NCI-H187 (cell line): ENCODE measurements at places on chromosomes 2 and 18.

DNA sequence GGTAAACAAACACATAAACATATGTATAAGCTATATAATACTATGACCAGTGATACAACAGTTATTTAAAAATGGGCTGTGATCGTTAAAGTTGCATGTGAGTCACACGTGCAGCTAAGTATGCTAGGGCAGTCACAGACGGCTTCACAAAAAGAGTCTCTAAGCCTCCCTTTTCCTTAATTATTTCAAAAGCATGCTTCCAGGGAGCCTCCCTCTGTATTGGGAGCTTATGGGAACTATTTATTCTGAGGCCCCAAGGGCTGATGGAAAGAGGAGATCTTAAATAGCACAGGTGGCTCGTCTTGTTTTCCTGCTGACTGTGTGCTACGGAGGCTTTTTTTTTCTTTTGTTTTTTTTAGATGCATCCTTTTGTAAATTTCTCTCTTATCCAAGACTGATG is 94.3 kb downstream of the ADCYAP1 start:
- DNase-seq = no peak

- no peak for DNase-seq
Measured at GRCh38 chr18:31577195-31577594, 14.5 kb upstream of the TTR start.

- DNase-seq = no peak
Measured at GRCh38 chr18:2655954-2656236, 369 bp downstream of the SMCHD1 start.

DNA sequence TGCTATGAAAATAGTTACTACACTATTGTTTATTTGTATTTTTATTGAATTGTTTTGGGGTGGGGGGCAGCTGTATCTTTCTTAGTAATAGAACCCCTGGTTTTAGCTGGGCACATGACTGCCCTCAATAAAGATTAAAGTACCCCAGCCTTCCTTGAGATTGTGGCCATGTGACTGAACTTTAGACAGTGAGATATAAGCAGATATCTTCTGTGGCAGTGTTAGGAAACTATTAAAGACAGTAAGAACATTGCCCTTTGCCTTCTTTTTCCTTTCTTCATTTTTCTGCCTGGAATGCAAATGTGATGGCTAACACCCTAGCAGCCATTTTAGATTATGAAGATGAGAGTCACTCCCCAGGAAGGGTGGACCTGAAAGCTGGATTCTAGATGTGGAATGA is 47.9 kb upstream of the AKAIN1 start:
- DNase-seq = no peak

DNA sequence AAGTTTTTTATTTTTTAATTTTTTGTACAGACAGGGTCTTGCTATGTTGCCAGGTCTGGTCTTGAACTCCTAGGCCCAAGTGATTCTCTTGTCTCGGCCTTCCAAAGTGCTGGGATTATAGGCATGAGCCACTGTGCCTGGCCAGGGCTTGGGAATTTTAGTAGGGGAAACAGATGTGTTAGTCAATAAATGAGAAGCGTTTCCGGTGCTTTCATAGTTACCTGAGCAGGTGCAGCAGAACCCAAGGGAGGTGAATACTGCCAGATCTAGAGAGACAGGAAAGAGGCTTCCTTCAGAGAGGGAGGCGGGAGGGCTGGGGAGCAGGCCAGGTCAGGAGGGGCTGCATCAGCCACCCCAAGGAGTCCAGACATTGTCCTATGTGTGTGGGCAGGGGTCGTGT is 30.5 kb upstream of the IMPA2 start:
- DNase-seq = no peak

DNA sequence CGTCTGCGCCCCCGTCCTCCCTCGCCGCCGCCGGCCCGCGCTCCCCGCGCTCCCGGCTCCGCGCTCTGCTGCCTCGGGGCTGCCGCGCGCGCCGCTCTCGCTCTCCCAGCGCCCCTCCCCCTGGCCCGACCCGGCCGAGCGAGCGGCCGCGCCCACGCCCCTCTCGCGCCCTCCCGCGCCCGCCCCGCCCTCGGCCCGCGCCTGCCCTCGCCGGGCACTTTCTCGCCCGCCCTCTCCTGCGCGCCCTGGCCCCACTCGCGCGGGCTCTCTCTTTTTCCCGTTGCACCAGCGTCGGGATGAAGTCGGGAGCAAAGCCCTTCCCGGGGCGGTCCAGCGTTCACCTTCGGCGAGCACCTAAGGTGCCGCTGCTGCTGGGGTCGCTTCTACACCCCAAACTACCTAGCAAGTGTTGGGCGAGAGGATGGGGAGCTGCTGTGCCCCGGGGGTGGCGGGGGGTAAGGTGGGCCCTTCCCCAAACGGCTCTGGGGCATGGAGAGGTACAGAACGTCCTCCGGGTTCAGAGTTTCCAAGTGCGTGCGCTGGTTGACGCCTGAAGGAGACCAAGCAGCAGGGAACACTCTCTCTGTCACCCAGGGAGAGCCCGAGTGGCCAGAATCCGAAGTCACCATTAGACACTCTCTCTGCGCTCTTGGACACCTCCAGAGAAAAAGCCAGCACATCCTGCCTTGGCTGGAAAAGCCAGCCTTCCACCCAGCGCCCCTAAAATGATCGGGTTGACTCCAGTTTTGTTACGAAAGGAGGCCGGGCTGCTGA is at the start of gene COLEC12:
TSS of gene COLEC12 (minus strand) at position 70 of the 774 bp plus-strand sequence. CDS start 187 bp downstream, outside the sequence.
- DNase-seq = no peak

- no peak for DNase-seq
Measured at GRCh38 chr2:215120401-215120800, 18.0 kb downstream of the ABCA12 start.

DNA sequence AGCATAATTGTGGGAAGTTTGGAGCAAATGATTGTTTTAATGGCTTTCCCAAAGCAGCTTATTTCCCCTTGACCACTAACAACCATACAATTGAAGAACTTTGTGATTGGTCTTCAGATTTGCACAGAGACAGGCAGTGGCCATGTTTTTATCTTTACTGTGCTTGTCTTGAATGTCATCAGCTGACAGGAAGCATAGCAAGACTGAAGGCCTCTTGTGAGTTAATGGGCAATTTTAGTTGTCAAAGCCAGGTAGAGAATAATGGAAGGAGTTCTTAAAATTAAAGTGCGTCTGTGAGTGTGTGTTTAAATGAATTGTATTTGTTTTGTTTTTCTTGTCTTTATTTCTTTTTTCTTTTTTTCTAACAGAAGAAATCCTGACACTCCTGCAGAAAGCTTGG is 809.9 kb downstream of the TSN start:
- no peak for DNase-seq

- DNase-seq = no peak
Measured at GRCh38 chr2:127893494-127893893, 7.7 kb upstream of the AMMECR1L start.

GRCh38 chr2:162057426-162057825 is 16.6 kb downstream of the DPP4 start:
- DNase-seq = no peak

DNA sequence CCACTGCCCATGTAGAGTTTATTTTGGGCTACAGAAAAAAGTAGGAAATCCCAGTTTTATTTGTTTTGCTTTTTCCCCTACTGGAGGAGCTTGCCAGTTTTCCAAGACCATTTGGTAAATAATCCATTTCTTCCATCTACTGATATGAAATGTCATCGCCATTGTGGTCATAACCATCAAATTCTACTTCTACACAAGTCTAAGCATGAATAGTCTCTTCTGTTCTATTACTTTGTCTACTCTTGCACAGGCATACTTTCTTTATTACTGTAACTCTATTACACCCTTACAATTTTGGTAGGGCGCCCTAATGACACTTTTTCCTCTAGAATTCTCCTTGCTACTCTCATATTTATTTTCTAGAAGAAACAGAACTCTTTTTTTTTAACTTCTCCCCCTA is 120.7 kb downstream of the ATAD2B start:
- DNase-seq = no peak

DNA sequence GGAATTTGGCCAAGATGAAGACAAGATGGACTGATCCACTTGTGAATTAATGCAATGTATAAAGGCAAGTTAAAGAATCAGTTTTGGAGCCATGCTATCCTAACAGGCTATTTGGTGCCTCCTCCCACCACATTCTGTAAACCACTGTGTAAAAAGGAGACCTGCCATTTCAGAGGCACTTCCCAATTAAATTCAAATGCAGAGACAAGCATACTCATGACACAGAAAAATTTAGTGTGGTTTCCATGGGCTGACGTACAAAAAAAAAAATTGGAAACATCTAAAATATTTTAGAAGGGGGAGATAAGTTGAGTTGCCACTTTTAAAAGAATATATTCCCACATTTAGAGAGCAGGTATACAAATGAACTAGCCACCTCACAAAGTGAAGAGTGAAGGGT is 112.1 kb downstream of the TCF4 start:
- no peak for DNase-seq

DNA sequence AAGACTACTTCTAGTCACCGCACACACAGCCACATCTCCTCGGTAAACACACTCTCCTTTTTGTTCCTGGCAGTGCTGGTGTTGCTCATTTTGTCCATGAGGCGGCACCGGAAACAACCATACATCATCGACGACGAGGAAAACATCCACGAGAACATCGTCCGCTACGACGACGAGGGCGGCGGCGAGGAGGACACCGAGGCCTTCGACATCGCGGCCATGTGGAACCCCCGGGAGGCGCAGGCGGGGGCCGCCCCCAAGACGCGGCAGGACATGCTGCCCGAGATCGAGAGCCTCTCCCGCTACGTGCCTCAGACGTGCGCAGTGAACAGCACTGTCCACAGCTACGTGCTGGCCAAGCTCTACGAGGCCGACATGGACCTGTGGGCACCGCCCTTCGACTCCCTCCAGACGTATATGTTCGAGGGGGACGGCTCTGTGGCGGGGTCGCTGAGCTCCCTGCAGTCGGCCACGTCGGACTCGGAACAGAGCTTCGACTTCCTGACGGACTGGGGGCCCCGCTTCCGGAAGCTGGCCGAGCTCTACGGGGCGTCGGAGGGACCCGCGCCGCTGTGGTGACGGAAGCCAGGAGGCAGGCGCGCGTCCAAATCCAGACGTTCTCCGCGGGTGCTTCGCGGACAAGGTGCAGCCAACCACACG is 221.0 kb downstream of the CDH20 start:
- DNase-seq = no peak

- DNase-seq = no peak
Measured at GRCh38 chr18:32086881-32087280, 4.8 kb upstream of the RNF138 start.

DNA sequence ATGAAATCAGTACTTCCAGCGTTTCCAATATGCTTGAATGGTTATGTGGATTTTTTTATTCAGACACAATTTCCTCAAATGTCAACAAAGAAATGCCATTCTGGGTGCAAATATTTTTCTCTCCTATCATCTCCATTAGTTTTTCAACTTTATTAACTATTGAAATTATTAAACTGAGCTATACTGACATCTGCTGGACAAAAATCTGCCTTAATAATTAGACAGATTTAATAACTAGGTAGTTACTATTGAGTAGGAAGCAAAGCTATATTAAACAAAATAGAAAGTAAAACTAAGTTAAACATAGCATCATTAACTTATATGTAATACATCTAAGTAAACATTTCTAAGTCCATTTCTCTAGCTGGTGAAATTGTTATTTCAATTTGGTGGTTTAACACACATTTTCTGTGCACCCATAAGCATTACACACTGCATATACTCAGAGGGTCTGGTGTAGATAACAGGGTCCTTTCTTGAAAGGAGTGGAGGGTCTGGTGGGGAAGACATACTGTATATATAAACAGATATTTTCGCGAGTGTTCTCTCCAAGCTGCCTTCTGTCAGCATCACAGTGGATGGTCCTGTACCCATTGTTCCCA is 77.0 kb downstream of the LANCL1 start:
- DNase-seq = no peak

- no peak for DNase-seq
Measured at GRCh38 chr2:95179451-95179850, 13.8 kb downstream of the ZNF2 start.

- DNase-seq = no peak
Measured at GRCh38 chr2:66536997-66537396, 102.1 kb downstream of the MEIS1 start.

DNA sequence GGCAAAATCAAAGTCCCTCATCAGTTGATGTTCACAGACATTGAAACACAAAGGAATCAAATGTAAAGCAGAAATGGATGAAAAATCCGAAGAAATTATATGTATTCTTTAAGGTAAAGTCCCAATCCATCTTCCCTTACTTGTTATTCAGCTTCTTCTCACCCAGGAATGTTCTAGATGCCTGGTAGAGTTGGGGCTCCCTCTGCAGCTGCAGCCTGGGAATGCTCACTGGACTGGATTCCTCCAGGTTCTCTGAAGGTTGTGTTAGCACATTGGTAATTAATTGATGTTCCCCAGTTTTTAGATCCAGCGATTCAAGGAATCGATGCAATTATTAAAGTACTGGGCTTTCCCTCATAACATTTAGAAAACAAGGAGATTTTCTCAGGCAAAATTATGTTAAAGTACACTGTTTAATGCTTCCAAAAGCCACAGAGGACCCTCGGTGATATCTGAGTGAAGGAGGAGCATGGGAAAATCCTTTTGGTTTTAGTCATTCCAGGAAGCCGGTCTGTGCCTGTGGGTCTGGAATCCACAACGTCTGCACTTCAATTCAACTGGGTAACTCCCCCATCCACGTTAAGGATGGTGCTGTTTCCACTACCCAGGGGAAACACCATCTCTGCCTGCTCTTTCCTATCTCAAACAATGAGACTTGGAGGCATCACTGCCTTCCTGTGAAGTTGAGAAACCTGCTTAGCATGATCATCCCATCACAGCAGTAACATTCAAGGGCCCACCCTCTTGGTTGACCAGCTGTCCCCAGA is 22.0 kb downstream of the NTSR2 start:
- DNase-seq = no peak

DNA sequence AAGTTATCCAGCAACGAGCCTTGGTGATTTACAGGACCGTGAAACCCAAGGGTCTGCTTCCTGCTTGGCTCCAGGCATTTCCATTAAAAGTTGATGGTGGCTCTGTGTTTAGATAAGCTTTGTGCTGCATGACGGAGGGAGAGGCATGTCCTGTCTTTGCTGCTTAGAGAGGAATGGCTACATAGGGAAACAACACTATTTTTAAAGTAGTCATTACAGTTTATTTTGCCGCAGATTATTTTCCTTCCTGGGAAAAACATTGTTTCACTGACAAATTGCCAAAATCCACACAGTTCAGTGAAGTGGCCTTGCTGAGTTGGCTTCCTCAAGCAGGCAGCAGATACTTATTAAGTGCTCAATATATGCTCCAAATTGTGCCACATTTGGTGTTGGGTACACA is 98.5 kb downstream of the THSD7B start:
- DNase-seq = no peak

DNA sequence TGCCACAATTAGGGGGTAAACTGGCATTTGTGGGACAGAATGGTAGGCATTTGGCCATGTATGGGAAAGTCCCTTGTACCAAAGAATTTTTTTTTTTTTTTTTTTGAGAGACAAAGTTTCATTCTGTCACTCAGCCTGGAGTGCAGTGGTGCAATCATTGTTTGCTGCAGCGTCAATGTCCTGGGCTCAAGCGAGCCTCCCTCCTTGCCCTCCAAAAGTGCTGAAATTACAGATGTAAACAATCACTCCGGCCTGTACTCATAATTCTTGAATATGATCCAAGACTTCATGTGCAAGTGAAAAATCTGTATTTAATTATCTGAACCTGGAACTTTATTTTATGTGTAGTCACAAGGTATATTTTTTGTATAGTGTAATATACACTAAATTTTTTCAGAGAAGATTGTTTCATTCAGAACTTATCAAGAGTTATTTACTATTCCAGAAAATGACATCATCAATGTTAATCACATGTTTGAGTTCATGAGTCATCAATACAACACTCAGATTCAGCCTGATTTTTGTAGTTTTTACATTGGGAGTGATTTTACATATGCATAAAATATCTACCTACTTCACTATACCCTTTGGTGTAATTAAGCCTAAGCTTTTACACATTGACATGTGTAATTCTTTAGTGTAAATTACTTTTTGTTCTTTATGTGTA is 138.7 kb upstream of the L3MBTL4 start:
- no peak for DNase-seq
